ENCODE measurements at places on chromosomes 4 and X. TPM values are rescaled to one million over a fixed set of nuclear protein-coding genes. Genes with fewer than 3 reads are reported as not detected.

DNA sequence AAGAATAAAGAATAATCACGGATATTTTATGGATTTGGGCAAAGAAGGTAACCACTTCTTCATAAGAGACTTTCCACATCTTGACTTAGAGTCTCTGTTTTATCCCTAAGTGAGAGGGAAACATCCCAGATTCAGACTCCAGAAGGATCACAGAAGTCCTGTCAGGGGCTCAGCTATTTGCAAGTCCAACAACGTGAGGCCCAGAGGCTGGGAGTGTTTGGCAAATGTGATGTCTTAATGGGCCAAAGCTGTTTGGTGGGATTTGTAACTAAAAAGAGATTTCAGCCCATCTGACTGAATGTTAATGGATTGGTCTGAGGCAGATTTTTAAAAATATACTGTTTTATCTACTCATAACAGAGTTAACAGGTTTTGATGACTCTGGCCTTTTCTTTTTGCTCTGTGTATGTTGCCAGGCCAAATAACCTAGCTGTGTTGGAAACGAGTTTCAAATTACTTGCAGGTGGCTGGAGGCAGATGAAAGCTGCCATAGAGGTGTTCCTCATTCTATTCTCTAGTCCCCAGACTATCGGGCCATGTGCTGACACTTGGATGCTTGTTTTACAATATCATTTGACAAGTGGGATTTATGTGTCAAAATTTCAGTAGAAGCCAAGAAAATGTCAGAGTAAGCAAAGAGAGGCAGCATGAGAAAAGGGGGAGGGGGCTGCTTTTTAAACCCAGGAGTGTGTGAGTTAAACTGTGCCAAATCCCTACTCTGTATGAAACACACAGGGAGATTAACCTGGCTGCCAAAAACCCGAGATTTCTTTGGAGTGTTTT is 330.9 kb downstream of the DCHS2 start:
- H3K4me3 ChIP-seq, result no peak overlapping the region
- H3K27ac ChIP-seq, result no peak overlapping the region
- no peaks in the 10 kb centered on the region for H3K4me1 ChIP-seq

The SERPINA7 gene
- total RNA-seq, result 0.75 TPM

DNA sequence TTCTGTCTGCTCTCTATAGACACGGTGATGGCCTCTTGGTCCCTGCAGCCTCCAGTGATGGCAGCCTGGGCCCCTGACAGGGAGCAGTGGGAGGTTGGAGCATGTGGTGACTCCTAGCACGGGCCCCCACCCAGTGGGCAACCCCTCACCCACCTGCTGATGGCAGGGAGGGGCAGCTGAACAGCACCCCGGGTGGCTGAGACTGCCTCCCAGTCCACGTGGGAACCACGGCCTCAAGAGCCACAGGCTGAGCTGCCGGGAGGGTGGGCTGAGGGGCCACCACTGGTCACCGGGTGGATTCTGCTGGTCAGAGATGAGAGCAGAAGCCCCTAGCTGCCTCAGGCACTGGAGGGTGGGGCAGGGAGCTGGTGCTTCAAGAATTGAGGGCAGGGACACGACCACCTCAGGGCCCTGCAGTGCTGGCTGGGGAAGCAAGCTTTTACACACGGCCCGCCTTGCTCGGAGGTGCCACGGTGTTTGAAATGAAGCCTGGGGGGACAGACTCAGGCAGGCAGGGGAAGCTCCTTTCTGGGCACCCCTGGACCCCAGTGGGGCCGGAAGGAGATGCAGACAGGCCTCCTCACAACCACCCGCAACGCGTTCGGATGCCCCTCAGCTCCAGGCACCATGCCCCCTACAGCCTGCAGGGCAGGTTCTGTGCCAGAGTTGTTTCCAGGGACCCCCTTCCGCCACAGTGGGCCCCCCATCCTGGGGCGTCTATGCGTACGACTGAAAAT is 6.3 kb upstream of the HAUS3 start:
- no peak overlapping the region for H3K4me3 ChIP-seq
- H3K27me3 ChIP-seq, result no peaks in the 10 kb centered on the region
- no peak overlapping the region for H3K27ac ChIP-seq
- peaks cover 47% of the 10 kb centered on the region for H3K36me3 ChIP-seq
- H3K4me1 ChIP-seq, result no peaks in the 10 kb centered on the region
- peak; percentile 6 for DNase-seq

The SLC2A9 gene
- 6.2 TPM for total RNA-seq

GRCh38 chrX:101708163-101708562 is 48.5 kb upstream of the ARMCX2 start:
- no peaks in the 10 kb centered on the region for H3K4me1 ChIP-seq
- no peaks in the 10 kb centered on the region for H3K27me3 ChIP-seq
- no peak overlapping the region for H3K4me3 ChIP-seq
- no peak overlapping the region for H3K27ac ChIP-seq
- DNase-seq, result no peak

The PHOX2B gene
- total RNA-seq, result not detected

DNA sequence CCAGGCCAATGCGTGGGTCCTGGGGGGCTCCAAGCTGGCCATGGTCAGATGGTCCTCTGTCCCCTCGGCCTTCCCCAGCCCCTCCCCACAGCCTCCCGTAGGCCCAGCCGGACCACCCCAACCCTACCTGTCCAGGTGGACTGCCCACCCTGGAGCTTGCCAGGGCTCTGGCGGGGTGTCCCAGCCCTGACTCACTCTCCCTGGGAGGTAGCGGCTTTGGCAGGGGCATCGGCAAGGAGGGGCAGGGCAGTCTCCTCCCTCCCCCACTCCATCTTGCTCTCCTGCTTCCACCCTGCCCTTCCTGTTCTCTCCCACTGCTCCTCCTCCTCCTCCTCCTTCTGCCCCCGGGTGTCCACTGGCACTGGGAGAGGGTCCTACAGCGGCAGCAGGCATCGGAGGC is 7.4 kb downstream of the BGN start:
- H3K27ac ChIP-seq, result peak overlapping the region; percentile 79
- H3K36me3 ChIP-seq, result peaks cover 7% of the 10 kb centered on the region
- DNase-seq, result no peak
- no peak overlapping the region for H3K4me3 ChIP-seq

DNA sequence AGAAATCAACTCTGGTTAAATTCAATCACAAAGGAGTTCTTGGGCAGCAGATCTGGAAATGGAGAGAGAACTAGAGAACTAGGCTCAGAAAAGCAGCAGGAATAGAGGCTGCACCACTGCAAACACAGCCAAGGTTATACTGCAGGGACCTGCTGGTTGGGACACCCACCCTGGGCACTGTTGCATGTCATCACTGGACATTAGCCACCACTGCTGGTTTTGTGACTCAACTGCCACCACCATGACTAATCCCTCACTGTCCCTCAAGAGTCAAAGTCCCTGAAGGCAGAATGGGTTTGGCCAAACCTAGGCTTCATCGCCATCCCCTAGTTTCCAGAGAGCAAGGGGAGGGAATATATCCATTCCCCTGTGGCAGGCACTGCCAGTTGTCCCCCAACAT is 38.1 kb upstream of the IRAK1 start:
- H3K4me1 ChIP-seq, result peaks cover 21% of the 10 kb centered on the region
- no peaks in the 10 kb centered on the region for H3K27me3 ChIP-seq
- no peak overlapping the region for H3K4me3 ChIP-seq
- no peak overlapping the region for H3K27ac ChIP-seq

DNA sequence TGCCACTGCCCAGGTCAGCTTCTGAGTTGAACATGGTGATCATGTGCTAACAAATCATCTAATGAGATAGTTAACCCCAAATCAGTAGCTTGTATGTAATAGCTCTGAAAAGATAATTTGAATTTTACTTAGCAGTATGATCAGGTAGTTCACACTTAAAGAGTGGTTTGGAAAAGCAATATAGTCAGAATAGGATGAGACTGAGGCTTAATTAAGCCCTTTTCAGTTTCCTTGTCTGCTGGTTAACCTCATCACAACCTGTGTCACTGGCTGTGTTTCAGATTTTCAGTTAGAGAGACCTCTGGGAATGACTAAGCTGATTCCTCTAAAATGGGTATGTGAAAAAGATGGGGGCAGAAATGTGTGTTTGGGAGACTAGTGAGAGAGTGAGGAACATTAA is 38.1 kb downstream of the GPR174 start:
- H3K36me3 ChIP-seq, result no peaks in the 10 kb centered on the region
- H3K4me3 ChIP-seq, result no peak overlapping the region
- no peaks in the 10 kb centered on the region for H3K4me1 ChIP-seq
- DNase-seq, result no peak
- H3K27me3 ChIP-seq, result no peaks in the 10 kb centered on the region

DNA sequence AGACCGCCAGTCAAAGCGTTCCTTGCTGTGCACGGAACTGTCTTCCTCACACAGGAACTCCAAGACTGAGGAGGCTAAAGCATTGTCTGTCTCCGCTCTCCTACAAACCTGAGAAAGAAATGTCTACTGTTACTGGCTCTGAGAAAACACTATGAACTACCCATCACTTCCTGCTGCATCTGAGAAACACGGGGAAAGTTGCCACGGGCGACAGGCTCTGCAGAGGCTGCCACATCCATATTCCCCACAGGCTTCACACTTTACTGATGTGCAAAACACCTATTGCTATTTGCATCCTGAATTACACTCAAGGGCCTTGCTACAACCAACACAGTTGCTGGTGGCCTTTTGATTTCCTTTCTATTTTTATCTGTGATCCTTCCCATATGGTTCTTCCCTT is 59.0 kb downstream of the AFAP1 start:
- no peaks in the 10 kb centered on the region for H3K27me3 ChIP-seq
- peak; percentile 50 for DNase-seq
- H3K36me3 ChIP-seq, result no peaks in the 10 kb centered on the region

DNA sequence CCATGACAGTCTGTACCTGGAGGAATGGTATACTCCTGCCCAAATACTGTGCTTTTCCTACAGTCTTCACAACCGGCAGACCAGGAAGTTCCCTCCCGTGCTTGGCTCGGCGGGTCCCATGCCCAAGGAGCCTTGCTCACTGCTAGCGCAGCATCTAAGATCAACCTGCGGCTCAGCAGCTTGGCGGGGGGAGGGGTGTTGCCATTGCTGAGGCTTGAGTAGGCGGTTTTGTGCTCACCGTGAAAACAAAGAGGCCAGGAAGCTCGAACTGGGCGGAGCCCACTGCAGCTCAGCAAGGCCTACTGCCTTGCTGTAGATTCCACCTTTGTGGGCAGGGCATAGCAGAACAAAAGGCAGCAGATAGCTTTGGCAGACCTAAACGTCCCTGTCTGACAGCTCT is 152.7 kb downstream of the TEX11 start:
- no peak for DNase-seq
- no peaks in the 10 kb centered on the region for H3K36me3 ChIP-seq

DNA sequence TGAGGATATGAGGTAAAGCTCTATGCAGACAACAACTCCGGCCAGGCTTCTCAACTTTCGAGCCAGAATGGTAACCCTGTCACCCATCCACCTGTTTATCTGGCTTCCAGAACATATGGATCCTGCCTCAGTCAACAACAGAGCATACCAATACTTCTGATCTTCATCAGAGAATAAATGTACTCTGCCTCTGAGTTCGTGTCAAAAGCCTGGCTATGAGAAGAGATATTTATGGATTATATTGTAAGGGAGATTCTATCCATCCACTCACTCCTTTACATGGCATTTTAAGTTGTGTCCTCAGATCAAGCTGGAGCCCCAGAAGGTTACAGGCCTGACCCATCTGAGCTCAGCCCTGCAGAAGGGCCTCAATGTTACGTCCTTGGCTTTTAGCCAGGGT is 9.8 kb upstream of the FOXO4 start:
- H3K4me1 ChIP-seq, result no peaks in the 10 kb centered on the region
- H3K4me3 ChIP-seq, result no peak overlapping the region
- H3K27ac ChIP-seq, result no peak overlapping the region
- DNase-seq, result no peak
- H3K36me3 ChIP-seq, result no peaks in the 10 kb centered on the region

DNA sequence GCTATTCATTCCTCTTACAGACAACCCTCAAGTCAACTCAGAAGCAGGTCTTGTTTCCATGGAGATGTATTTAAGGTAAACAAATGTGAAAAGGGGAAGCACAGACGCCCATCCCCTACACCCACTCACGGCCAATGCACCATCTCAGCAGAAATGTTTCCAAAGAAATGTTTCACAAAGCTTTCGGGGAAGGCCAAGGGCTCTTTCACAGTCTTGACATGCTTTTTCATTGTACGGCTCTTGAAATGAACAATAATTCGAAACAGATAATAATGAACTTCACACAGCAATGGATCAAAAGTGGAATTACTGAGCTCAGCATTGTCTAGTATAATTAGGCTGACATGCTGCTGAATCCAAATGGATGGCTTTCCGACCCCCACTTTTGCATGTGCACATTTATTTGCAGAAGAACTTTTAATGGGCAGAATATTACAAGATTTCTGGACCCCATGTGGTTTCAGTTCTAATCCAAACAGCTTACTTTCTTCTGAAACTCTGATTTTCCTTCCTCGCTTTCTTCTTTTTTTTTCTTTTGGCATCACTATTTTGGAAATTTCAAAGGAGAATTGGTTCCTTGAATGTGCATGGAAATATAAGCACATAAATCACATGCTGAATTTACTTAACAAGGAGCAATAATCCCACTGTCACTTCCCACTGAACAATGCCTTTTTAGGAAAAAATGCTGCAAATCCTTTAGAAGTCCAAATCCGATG is 160.9 kb downstream of the SMIM20 start:
- H3K27ac ChIP-seq, result peak overlapping the region; percentile 27
- no peaks in the 10 kb centered on the region for H3K27me3 ChIP-seq
- DNase-seq, result no peak

GRCh38 chr4:124432500-124432899 is 280.0 kb downstream of the ANKRD50 start:
- no peaks in the 10 kb centered on the region for H3K4me1 ChIP-seq
- DNase-seq, result no peak
- H3K4me3 ChIP-seq, result no peak overlapping the region
- no peak overlapping the region for H3K27ac ChIP-seq

GRCh38 chr4:4594285-4594920 is 52.6 kb upstream of the STX18 start:
- H3K4me3 ChIP-seq, result no peak overlapping the region
- no peaks in the 10 kb centered on the region for H3K27me3 ChIP-seq
- no peak overlapping the region for H3K27ac ChIP-seq
- no peaks in the 10 kb centered on the region for H3K36me3 ChIP-seq
- no peak for DNase-seq

The SLC9A7 gene
- 5.5 TPM for total RNA-seq

DNA sequence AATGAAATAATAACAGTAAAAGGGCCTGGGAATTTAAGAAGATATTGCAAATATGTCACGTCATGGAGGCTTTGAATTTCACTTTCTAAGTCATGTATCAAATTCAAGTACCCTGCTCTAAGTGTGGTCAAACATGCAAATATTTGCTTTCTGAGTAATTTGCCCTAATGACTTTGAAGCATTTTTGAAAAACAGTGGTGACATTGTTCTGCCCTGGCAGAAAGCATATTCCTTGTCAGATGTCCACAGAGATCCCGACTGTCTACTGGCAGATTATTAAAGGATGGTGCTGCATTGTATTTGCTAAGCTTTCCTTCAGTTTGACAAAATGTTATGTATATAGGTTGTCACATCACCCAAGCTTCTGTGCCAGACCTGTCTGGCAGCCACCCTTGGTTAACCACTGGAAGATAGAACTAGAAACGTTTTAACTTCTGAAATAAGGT is 92.5 kb downstream of the ANK2 start:
- DNase-seq, result no peak
- no peaks in the 10 kb centered on the region for H3K27me3 ChIP-seq
- H3K27ac ChIP-seq, result no peak overlapping the region
- H3K4me1 ChIP-seq, result no peaks in the 10 kb centered on the region

The KDR gene
- total RNA-seq, result 22.9 TPM
